Stimulated activated CD4-positive, alpha-beta T cell treated with anti-CD3 and anti-CD28 coated beads, Interleukin-1b, Interleukin-23, amount 100 ng/mL, for 1 hour (primary cell): ENCODE measurements at places on chromosomes 2 and 18.
A peak's percentile ranks its signal among the peaks of the same experiment; 100 is the strongest.

- DNase-seq: no peak
These were observed 9.3 kb upstream of the LRRC30 start for GRCh38 chr18:7221424-7222155.

GRCh38 chr2:11562476-11562875, 28.6 kb downstream of the GREB1 start:
- DNase-seq: no peak

DNA sequence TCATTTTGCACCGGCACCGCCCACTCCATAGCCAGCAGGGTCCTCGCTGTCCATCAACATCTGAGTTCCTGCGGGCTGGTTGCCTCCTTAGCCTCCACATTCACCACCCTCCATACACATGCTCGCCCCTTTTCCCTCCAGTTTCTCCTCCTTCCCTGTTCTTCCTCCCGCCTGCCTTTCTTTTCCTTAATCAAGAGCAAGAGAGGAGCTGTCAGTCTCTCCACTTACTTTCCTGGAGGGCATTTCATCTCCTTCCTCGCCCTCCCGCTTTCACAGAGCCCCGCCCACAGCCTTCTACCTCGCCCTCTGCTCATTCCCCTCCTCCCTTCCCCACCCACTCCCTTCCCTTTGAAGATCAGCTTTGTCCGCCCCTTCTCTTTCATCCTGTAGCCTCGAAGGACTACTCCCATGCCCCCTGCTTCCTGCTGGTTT, 13.8 kb upstream of the ZBTB7C start:
- DNase-seq: no peak

GRCh38 chr18:27666016-27666415, 480.9 kb upstream of the CHST9 start:
- no peak for DNase-seq

DNA sequence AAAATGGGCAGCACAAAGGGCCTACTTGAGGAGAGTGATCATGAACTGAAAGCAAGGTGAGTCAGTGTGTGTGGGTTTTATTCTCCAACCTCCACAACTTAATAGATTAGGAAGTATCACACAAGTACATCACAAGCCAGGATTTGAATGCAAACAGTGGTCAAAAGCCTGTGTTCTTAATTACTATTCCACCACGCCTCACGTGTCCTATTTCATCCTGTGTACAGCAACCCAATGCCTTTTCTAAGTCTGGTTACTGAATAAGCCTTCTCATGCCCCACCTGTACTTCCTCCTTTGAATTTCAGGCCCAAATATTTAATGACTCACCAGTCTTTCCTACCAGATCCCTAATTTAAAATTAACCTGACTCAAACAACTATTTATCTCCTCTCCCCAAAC, 755.7 kb upstream of the SLC8A1 start:
- no peak for DNase-seq

- DNase-seq: no peak
These were observed 77.2 kb upstream of the TLK1 start for GRCh38 chr2:171237751-171238505.

DNA sequence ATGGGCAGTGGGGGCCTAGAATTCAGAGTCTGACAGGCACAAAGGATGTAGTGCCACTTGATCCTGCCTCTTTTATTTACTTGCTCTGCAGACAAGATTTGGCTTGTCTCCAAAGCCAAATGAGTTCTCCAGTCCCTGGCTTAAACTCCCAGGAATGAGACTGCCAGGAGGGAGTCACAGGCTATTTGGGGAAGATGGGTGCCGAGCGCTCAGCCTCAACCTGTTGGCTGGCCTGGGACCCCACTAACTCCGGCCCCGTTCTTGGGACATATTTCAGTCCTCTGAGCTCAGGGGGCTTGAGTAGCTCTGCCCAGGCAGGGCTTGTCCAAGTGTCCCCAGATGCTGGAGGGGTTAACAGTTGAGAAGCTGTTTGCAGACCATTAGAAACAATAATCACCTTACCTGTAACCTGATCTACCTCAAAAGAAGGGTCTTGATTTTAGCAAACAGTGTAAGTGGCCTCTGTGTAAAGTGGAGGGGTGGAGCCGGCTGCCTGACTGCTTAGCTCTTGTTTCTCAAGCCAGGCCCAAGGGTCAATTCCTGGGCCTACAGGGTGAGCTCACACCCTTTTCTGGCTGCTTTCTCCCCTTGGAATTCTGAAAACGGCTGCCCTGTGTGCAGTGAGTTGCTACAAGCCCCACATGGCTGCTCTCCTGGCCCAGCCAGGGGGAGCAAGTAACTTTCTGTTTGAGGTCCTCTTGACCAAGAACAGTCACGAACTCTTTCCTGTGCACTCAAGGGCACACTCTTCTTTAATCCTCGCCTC, 27.1 kb upstream of the FZD5 start:
- no peak for DNase-seq

DNA sequence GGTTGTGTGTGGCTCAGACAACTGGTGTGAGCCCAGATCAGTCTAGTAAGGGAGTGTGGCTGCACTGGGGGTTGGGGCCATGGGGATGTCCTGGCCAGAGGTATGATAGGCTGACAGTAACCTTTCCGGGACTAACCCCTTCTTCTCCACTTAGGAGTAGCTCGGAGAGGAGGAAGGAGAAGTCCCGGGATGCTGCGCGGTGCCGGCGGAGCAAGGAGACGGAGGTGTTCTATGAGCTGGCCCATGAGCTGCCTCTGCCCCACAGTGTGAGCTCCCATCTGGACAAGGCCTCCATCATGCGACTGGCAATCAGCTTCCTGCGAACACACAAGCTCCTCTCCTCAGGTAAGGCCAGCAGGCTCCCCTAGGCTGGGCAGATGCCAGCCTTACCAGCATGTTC, 49.5 kb downstream of the EPAS1 start:
- DNase-seq: no peak

GRCh38 chr2:235064976-235065375, 113.2 kb downstream of the SH3BP4 start:
- no peak for DNase-seq

DNA sequence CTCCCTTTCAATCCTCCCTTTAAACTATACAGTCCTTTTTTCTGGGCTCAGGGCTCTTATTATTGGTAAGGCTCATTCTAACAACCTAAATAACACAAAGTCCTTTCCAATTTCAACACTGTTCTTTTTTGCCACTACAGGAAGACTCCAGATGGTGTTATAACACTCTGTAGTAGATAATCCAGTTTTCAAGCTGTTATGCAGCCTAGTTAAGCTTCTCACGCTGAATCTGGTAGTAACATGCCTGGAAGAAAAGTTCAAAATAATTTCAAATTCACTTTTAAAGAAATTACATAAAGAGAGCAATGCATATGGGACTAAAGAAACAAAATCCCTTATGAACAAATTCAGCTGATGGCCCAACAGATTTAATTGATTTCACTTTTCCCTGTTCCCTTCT, 3.2 kb upstream of the MPP4 start:
- no peak for DNase-seq

GRCh38 chr18:26073758-26074157, 16.7 kb downstream of the SS18 start:
- no peak for DNase-seq

GRCh38 chr2:58432491-58433170, 191.5 kb upstream of the FANCL start:
- DNase-seq: no peak

- DNase-seq: no peak
These were observed 119.6 kb downstream of the FEZ2 start for GRCh38 chr2:36478332-36478738.

GRCh38 chr2:144827404-144827803, 307.5 kb upstream of the ZEB2 start:
- DNase-seq: no peak

GRCh38 chr2:187017438-187017837, 168.5 kb upstream of the ZSWIM2 start:
- no peak for DNase-seq

DNA sequence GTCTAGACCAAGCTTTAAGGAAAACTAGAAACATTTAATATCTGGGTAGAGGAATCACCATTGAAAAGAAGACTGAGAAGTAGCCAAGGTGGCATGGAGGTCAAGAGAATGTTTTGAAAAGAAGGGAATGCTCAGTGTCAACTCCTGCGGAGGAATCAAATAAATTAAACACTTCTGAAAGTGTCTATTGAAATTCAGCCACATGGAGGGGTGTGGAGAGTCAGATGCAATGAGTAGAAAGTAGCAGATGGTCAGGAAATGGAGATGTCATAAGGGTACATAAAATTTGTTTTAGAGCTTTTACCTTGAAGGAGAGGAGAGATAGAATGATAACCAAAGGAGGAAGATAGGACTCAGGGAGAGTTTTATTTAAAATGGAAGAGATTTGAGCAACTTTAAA, 35.1 kb downstream of the NLRC4 start:
- no peak for DNase-seq

DNA sequence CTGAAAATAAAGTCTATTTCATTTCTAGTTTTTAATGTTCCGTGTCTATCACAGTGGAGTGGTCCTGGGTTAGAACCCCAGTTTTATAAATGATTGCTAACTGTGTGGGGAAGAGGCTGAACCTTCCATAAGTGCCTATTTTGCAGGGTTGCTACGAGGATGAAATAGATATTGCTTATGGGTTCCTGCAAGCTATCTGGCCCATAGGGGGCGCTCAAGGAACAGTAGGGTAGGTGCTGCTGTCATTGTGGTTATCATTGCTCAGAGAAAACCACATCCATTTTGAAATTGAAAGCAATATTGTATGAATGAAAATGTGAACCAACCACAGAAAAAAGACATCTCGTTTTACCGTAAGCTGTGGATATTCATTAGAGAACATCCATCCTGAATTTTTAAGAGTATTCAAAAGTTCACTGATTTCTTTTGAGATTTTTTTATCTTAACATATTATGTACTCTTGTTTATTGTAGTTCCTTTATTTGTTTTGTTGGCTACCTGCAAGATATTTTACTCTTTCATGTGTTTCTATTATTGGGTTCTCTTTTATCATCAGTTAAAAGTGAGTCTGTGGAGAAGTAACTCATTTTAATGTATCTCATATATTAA, 261.6 kb downstream of the NAPG start:
- peak; percentile 82 for DNase-seq
